G401 (cell line): ENCODE measurements at places on chromosomes 2 and 18.

DNA sequence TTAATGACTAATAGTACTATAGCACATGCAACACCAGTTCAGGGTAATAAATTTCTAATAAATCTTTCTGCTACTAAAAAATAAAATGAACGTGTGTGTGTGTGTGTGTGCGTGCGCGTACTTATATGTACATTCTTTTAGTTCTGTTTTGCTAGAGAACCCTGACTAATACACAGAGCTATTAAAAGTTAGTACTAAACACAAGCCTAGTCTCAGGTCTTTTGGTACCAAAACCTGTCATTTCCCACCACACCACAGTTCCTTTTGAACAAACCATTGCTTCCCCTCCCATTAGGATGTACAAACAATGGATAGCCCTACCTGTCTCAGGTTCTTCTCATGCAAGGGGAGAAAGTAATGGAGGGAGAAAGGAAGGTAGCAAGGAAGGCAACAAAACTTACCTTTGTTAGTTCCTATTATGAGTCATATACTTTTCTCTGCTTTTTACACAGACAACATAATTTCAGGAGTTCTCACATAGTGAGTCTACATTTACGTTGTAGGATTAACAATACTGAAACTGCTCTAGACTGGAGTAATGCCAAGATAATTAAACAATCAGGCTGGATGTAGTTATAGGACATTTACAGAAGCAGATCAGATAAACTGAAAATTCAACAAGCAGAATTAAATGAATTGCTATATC, 427.2 kb downstream of the KCNJ3 start:
- no peak for DNase-seq

DNA sequence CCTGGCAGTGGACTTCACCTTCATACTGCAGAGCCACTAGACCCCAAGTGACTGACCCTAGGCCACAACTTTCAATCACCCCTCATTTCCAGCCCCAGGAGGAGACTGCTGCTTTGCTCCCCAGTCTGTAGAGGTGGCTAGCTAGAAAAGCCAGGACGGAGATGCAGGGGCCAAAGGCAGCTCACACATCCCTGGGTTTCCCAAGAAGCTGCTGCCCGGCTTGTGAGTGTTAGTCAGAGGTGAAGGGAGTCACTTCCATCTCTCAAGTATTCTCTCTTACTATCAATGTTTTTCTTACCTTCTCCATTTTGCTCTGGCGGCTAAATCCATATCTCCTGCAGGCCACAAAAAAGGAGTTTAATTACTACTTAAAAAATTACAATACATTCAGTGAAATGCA, 36.2 kb downstream of the CCDC93 start:
- DNase-seq: no peak

GRCh38 chr2:59654710-59655109, 898.7 kb downstream of the BCL11A start:
- no peak for DNase-seq

DNA sequence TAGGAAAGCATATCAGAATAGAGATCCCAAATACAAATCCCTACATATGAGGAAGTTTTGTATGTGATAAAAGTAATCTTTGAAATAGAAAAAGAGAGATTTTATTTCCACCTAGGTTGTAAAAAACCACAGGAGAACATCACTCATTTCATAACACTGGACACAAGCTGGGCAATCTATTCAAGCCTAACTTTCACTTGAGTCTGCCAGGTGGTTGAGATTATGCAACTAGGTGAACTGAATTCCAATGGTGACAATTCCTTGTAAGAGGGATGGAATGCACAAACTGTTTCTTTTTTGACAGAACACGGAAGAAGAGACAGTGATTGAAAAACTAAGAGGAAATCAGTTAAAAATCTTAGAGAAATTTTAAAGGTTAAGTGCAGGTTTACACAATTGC, 619.6 kb upstream of the TMEFF2 start:
- no peak for DNase-seq

DNA sequence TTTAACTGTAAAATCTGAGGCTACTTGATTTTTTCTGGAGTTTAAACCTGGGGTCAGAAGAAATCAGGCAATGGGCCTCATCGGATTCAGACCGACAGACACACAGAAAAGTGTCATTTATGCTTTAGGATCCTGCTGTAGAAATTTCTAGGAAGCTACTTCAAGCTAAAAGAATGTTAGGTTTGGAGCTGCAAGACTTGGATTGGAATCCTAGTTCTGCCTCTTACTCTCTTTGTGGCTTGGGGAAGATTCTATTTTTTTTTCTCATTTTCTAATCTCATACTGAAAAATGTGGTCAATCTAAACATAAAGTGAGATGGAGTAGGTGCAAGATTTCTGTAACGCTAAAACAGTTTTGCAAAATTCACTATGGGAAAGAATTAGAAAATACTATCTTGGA, 48.8 kb upstream of the KCNE4 start:
- no peak for DNase-seq

- peak; percentile 72 for DNase-seq
These were observed 1.4 kb upstream of the LAPTM4A start for GRCh38 chr2:20052861-20053281.

DNA sequence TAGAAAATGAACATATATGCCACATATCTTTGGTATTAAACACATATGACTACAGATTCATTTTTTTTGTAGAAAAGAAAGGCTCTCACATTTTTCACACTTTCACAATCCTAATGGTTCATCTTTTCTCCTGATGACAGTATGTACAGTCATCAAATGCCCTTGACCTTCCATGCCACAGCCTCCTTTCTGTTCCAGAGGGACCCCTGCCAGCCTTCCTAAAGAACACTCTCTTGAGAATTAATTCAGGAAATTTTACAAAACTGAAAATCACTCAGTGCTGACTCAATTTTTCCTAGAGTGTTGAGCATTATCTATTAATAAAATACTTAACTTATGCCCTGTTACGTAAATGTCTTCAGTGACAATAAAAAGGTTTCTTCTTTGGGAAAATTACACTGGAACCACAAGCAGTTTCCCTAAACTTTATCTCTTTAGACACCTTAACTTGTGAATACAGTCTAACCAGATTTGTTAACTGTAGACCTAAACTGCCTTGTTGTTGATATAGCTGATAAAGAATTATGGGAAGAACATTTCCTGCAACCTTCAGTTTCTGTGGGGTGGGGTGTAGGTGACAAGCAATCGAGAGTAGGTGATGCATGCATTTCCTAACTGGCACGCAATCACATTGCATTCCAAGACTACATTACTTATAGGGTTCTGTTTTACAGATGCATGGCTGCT, 15.3 kb upstream of the ACOXL start:
- DNase-seq: no peak

DNA sequence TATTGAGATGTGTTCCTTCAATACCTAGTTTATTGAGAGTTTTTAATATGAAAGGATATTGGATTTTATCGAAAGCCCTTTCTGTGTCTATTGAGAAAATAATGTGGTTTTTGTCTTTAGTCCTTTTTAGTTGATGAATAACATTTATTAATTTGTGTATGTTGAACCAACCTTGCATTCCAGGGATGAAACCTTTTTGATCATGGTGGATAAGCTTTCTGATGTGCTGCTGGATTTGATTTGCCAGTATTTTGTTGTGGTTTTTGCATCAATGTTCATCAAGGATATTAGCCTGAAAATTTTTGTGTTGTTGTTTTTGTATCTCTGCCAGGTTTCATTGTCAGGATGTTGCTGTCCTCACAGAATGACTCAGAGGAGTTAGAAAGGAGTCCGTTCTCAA, 1710.4 kb downstream of the SUCLG1 start:
- DNase-seq: no peak

DNA sequence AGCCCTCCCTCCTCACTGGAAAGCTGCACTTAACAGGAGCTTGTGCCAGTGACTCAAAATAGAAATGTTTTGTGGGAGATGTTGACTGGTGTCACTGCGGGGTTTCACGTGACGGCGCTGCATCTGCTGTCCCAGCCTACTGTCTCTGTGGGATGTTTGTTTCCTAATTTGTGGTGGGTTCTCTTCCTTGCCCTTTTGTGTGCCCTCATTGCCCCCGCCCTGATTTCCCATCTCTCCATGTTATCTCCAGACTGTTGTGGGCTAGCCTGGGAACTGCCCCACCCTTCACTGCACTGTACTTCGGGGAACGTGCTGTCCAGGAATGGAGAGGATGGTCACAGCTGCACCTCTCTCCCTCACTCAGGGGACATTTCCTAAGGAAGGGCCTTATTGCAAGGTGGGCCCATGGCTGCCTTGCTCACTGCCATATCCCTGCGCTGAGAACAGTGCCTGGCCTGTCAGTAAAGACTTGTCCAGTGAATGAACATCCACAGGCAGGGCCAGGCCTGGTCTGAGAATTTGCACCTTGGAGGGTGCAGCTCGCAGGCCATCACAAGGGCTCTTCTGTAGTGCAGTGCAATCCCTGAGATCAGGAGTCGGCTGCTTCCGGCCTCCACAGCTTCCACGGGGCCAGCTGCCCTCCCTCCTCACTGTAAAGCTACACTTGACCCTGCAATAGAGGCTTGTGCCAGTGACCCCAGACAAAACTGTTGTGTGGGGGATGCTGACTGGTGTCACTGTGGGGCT, 18.1 kb downstream of the ZAP70 start:
- DNase-seq: no peak

- no peak for DNase-seq
These were observed 1473.2 kb downstream of the LRP1B start for GRCh38 chr2:140657657-140658056.

DNA sequence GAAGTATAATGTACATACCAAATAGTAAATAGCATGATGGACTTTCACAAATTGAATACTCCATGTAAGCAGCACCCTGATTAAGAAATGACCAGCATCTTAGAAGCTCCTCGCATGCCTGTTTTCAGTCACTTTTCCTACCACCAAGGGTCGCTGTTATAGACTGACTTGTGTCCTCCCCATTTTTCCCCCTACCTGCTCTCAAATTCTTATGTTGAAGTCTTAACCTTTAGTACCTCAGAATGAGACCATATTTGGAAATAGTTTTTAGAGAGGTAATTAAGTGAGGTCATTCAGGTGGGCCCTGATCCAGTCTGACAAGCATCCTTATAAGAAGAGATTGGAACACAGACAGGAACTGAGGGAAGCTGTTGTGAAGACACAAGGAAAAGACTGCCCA, 125.9 kb downstream of the LYPD6 start:
- DNase-seq: no peak

- DNase-seq: no peak
These were observed 127.3 kb downstream of the TTN start for GRCh38 chr2:178679891-178680290.

- peak; percentile 78 for DNase-seq
These were observed 386.5 kb downstream of the DLGAP1 start for GRCh38 chr18:4068552-4069158.

GRCh38 chr2:63544017-63544627, 44.2 kb downstream of the WDPCP start:
- peak; percentile 9 for DNase-seq

DNA sequence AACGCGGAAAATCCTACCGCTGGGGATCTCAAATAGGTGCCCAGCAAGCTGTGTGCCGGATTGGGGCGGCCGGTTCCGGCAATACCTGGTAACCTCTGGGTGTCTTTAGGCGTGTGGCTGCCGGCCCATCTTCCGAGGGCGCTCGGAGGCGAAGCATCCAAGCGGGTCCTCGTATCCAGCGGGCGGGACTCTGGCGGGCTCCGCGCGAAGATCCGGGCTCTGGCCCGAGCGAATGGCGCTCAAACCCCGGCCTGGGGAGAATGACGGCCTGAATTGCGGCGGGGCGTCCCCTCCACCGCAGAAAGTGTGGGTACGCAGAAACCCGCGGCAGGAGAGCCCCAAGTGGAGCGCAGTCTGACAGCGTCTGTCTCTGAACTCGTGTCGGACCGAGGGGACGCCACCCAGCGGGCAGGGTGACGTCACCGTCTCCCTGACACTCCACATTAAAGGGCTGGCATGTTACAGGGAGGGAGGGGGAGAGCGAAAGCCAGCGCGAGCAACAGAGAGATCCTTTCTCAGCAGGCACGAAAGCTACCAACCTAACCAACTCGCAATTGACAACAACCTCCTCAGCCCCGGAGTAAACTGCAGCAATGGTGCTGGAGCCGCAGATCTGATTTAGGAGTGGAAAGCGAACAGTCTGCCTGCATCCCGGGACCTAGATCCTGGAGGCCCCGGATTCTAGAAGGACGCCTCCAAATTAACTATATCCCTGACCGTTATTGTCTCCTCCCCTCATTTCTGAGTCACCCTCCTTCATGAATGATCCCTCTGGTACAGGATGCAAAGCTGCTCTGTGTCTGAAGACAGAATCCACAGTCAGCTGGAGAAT, at the start of gene SKOR2:
Gene SKOR2 (minus strand): TSS at position 372 of the 832 bp plus-strand sequence. CDS start 2,477 bp downstream, outside the sequence.
- no peak for DNase-seq
